ENCODE measurements at places on chromosomes 7 and 10.

- DNase-seq = no peak
Observed at GRCh38 chr10:30857803-30858202, 173.9 kb downstream of the ZNF438 start.

GRCh38 chr10:79027147-79028055, 41.4 kb upstream of the ZMIZ1 start:
- DNase-seq = no peak

DNA sequence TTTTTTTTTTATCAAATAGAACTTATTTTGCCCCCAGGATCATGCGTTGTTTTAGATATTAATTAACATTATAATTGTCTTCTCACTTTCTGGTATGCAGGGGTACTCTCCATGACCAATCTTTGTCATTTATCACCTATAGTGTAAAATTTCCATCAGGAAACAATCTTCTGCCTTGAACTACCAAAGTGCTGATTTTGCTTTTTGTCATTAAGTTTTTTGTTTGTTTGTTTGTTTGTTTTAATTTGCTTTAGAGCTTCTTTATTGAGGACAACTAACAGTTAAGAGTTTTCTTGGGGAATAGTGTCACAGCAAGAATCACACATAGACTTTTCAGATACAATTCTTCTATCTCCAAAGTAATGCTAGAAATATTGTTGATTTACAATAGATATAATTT, 171.2 kb upstream of the PRPS1L1 start:
- no peak for DNase-seq

GRCh38 chr10:6034371-6034770, 27.8 kb downstream of the IL2RA start:
- no peak for DNase-seq

DNA sequence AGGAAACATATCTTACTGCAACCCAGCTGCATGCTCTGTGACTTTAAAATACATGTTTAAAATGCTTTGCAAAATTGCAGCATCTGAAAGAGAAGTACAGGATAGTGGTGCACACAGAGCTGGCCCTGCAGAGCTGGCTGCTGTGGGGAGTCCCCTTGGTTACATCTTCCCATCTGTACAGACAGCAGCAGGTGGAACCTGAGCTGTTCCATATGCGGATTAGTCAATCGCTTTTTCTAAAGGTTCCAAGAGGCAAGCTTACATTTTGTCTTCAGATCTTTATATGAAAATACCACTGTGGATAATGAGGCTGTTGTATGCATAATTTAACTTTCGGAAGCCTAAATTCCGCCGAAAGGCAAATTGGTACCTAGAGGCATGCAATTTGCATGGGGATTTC, 444.1 kb downstream of the NRG3 start:
- DNase-seq = no peak

DNA sequence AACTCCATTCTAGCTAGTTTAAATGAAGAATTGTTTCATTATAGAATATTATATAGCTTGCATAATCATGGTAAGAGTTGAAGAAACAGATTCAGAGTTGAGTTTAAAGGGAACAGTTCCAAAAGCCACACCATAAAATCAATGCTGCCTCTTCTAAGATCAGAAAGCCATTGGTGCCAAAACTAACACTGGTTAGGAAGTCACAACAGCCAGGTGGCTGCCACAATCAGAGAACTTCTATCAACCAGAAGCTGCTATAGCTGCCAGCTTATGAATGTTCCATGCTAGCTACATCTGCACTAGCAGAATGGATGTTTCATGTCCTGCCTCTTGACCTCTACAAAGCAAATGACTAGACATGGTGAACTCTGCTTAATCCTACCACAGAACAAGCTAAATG, 583.1 kb upstream of the LRRN3 start:
- no peak for DNase-seq
